ENCODE measurements at places on chromosomes 3 and 15.
A peak's percentile ranks its signal among the peaks of the same experiment; 100 is the strongest.

DNA sequence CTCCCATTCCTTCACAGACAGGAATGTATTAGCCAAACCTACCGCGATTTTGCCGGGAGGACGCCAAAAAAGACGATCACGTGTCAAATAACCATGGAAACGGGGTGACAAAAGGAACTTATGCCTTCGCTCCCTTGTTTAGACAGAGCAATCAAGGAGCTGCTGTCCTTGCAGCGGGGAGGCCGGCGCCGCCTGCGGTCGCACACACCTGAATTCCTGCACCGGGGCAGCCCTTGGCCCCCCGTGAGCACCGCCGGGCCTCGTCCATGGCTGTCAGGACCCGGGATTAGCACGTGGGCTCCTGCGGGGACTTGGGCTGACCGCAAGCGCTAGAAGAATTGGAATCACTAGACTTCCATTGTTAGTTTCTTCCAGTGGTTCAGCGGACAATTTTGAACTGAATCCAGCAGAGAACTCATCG is 193.1 kb downstream of the SHQ1 start:
- peak; percentile 84 for DNase-seq

GRCh38 chr15:69855258-69856000 is 242.3 kb downstream of the TLE3 start:
- DNase-seq, result no peak

- DNase-seq, result no peak
These were observed 49.3 kb downstream of the ZNF621 start for GRCh38 chr3:40574050-40574449.

DNA sequence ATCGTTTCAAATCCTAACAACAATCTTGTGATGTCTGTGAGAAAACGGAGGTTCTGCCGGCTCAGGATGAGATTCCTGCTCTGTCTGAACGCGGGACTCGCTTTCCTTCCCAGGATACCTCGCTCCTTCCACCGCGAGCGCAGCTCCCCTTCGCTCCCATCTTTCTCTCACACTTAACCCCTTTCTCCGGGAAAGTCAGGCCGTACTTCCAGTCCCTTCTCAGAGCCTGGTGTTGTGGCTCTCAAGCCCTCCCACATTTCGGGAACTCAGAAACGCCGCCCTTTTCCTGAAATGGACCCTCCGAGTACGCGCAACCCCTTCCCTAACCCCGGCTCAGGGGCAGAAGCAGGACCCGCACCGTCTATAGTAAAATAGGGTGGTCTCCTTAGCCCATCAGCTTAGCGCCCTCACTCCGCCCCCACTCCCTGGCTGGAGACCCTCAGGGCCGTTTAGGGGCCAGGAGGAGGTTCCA is 378 bp upstream of the FEM1B start:
- peak; percentile 42 for DNase-seq

- no peak for DNase-seq
These were observed 37.3 kb downstream of the CACNA2D2 start for GRCh38 chr3:50466177-50466576.

DNA sequence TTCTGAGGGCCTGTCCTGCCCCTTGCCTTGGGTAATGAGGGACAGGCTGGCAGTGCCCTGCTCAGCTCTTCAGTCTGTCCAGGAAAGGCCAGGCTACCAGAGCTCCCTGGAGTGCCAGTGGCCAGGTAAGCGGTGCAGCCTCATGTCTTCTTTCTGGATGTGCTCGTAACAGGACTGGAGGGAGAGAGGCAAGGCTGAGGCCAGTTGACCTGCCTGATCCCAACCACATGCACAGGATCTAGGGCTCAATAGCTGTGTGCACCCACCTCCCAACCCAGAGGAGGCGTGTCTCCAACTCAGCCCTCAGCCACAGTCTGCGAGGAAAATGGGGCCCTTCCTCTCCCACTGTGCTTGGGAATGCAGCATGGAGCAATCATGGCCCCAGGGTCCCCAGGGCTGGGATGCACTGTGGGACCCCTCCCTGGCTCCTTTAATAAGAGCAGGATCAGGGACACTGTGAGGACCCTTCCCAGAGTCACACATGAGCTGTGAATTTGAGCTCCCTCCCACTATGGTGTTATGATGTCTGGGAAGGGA is 22.5 kb downstream of the ALS2CL start:
- no peak for DNase-seq

- DNase-seq, result no peak
These were observed 84.5 kb downstream of the MEGF11 start for GRCh38 chr15:66169023-66169422.

DNA sequence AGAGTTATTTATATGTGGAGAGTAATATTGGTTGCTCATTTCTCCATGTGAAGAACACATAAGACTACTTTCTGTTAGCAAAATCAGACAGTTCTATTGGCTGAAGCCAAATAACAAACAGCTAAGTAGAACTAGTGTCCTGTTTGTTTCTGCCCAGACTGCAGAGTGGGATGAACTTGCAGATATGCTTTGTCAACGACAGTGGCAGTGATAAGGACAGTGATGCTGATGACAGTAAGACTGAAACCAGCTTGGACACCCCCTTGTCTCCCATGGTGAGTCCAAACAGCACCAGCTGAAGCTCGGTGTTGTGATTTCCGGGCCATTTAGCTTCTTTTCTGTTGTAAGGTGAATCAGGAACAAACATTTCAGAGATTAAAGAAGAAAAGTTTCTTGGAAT is 102.6 kb upstream of the IL12A start:
- DNase-seq, result no peak

DNA sequence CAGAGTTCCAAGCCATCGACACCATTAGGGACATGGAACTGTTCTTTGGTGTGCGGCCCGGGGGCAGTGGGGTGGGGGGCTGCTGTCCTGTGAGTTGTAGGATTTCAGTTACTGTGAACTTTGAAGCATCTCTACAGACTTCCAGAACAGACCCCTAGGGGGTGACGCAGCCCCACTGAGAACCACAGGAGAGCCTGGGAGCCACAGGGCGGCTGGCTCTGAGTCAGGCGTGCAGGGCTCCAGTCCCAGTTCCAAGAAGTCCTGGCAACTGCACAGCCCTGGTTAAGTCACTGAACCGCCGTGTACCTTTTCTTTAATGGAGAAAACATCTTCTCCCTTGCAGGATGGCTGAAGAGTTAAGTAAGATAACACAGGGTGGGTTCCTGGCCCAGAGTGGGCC is 23.5 kb upstream of the LRTM1 start:
- peak; percentile 36 for DNase-seq

DNA sequence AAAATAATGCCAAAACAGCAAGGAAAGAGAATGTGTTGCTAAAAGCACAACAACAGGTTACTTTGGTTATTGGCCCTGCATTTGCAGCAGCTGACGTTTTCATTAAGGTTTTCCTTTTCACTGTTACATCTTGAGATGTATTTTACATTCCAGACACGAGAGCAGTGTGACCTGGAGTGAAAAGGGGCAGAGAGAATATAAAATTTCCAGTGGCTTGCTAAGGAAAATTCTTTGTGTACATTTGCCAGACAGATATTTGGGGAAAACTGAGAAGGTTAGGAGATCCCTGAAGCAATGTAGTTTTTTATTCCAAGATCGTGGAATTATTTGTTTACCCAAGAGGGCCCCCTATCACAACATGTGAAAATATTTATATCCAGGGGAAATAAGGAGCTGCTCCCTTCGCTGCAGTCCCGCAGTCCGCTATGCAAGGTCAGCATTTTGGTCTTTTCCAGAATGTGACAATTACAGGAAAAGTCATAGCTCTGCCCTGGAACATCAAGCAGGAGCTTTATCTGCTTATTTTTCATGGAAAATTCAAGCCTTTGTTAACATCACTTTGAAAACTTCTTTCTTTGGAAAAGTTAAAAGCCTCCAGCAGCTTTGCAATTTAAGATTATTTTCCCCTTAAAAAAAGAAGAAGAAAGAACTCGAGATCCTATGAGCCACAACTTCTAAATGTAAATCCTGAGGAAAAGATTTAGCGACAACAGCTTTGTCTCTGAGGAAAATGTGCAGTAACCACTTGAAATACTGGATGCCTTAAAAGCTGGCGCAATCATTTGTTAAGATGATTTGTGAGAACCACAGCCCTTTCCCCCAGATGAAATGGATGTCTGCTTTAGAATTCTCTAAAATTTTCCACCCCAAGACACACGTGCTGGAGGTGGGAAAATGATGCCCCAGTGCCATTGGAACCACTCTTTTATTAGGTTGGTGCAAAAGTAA is 256.4 kb upstream of the TPM1 start:
- DNase-seq, result no peak

- DNase-seq, result no peak
These were observed 156.7 kb downstream of the SERPINI1 start for GRCh38 chr3:167892205-167892604.

Data from upper lobe of left lung (tissue), 6 donors.